ENCODE measurements at places on chromosomes 12 and 14.

GRCh38 chr12:42201063-42201462 lies 37.0 kb downstream of the YAF2 start:
- DNase-seq: no peak

DNA sequence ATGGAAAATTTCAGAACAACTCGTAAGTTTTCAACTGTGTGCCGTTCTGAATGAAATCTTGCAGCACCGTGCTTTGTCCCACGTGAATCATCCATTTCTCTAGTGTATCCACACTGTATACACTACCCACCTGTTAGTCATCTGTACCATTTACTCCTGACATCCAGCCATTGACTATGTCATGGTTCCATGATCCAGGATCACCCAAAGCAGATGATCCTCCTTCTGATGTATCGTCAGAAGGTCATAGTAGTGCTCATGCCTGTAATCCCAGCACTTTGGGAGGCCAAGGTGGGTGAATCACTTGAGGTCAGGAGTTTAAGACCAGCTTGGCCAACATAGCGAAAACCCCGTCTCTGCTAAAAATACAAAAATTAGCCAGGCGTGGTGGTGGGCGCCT lies 122.9 kb downstream of the PPHLN1 start:
- no peak for DNase-seq

DNA sequence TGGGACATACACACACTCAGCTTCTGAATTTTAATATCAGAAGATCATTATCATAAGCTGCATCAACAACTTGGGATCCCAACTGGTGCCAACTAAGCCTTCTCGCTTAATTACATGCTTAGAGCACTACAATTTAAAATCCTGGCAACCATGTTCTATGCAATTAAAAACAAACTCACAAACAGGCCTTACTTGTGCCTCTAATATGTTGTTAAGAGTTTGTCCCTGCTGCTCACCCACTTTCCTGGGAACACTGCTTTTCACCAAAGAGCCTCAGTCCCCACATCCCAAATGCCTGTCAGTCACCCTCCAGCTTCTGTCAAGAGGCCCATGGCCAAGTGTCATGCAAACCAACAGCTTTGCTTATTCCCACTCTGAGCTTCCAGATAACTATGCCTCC lies 69.7 kb downstream of the TTC9 start:
- DNase-seq: no peak

- DNase-seq: peak; percentile 18
Observed at GRCh38 chr12:120110550-120111501, 5.7 kb downstream of the RAB35 start.

GRCh38 chr14:77707355-77707723 lies 484 bp downstream of the ALKBH1 start:
- DNase-seq: no peak

GRCh38 chr14:29846339-29847055 lies 81.2 kb downstream of the PRKD1 start:
- DNase-seq: no peak

- no peak for DNase-seq
Observed at GRCh38 chr14:90971687-90972086, 88.8 kb downstream of the RPS6KA5 start.

- no peak for DNase-seq
Observed at GRCh38 chr12:91490667-91491311, 308.2 kb upstream of the DCN start.

DNA sequence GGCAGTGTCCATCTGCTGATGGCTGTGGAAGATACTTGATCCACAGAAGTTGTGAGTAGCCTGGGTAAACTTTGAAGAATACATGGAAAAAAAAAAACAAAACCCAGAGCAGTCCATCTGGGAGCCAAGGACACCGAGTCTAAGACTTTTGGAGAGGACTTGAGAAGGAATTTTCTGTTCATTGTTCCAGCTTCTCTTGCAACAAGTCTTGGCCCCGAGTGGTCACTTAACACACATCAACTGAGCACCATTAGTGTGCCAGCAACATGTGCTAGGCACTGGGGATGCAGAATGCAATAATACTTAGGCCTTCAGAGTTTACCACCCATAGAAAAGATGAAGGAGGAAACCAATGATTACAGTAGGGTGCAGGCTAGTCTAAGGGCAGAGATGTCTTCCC lies 266.7 kb downstream of the EMP1 start:
- DNase-seq: no peak

GRCh38 chr14:70714055-70714550 lies 72.4 kb downstream of the TTC9 start:
- peak; percentile 6 for DNase-seq

GRCh38 chr12:112908548-112908947 lies 1.8 kb downstream of the OAS1 start:
- no peak for DNase-seq

- DNase-seq: peak; percentile 12
Observed at GRCh38 chr12:52903285-52903854, 1.5 kb downstream of the KRT8 start.

- DNase-seq: no peak
Observed at GRCh38 chr12:106580671-106581508, 1.9 kb upstream of the RFX4 start.

GRCh38 chr12:11677752-11678151 lies 28.3 kb downstream of the ETV6 start:
- no peak for DNase-seq

- DNase-seq: no peak
Observed at GRCh38 chr12:52452101-52452500, at the start of gene KRT6B. KRT6B (minus strand) TSS chr12:52452146; CDS start chr12:52452078, 68 bp downstream.

- no peak for DNase-seq
Observed at GRCh38 chr14:42200957-42201356, 594.3 kb downstream of the LRFN5 start.

GRCh38 chr14:32397861-32398640 lies 69.0 kb downstream of the AKAP6 start:
- no peak for DNase-seq

GRCh38 chr14:30874999-30875787 lies 834 bp downstream of the COCH start:
- DNase-seq: no peak

GRCh38 chr12:109563291-109564284 lies 9.7 kb downstream of the MMAB start:
- no peak for DNase-seq

DNA sequence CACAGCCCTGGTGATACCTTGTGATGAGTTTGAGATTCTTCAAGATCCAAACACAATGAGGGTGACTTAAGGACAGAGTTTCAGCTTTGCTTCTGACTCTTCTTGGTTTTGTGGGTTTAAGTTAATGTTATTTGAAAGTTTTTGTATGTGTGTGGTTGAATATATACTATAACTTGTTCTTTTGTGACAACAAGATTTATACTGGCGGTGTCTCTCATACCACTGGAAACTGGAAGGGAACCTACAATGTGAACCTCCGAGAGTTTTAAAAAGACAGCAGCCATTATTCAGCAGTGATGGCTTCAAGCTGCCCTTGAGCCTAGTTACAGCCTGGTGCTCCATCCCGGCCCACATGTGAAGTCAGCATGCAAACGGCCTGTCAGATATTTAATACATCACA lies 87.9 kb upstream of the IGF1 start:
- no peak for DNase-seq

- no peak for DNase-seq
Observed at GRCh38 chr12:50986966-50987737, 34.8 kb downstream of the HIGD1C start.

- no peak for DNase-seq
Observed at GRCh38 chr14:76113691-76114090, 38.0 kb upstream of the GPATCH2L start.

DNA sequence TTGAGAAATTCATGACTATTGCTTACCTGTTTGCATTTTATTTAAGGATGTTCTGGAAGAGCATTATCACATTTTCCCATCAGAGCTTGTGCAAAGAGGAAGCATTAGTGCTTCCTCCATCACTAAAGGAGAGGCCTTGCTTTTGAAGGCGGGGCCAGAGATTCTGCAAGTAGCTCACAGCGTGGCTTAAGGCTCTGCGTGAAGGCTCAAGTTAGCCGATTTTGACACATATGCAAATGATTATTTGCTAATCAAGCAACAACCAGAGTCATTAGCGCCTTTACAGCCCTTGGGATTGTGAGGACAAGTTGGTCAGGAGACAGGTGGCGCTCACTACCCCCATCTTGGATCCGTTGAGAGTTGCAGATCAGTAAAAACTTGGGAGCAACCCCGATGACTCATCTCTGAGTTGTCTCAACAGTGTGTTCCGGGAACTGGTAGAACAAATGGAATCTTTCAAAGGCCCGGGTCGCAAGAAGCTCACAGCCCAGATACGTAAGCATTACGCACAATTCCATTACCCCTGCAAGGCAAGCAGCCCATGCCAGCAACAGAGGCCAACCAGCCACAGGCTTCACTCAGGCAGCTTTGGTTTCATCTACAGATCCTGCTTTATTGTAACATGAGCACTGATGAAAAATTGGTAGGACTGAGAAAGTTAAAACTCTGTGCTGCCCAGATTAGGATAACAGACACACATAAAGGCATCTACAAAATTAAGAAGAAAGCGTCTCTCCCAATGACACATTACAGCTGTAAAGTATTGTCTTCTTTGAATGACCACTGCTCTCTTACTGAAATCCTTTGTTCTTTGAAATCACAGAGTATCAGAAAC lies 34.9 kb upstream of the SPTSSA start:
- DNase-seq: no peak

- DNase-seq: no peak
Observed at GRCh38 chr14:54686219-54686870, 119.4 kb downstream of the SAMD4A start.

DNA sequence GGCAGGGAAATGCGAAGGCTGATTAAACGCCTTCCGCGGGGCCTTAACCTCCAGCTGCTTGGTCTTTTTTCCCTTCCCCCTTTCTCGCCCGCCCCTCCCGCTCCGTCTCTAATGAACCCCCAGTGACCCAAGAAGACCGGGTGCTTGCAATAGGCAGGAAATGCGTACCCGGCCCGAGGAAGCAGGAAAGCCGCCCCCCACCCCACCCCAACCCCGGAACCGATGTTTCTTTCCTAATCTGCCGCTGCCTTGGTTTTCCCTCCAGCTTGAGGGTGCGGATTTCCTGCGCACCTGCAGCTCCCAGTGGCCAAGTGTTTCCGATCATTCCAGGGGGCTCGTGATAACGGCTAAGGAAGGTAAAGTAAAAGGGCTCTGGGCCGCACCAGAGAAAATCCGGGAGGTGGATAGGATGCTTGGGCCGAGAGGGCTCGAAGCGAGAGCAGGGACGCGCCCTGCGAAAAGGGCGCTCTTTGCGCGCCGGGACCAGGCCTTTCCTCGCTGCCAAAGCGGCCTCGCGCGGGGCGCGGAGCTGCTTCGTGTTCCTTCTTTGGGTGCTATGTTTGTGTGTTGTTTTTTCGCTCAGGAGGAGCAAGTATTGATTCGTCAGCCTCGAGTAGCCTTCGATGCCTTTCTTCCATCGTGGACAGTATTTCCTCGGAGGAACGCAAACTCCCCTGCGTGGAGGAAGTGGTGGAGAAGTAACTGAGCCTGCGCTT lies 983 bp downstream of the MYF6 start:
- no peak for DNase-seq

DNA sequence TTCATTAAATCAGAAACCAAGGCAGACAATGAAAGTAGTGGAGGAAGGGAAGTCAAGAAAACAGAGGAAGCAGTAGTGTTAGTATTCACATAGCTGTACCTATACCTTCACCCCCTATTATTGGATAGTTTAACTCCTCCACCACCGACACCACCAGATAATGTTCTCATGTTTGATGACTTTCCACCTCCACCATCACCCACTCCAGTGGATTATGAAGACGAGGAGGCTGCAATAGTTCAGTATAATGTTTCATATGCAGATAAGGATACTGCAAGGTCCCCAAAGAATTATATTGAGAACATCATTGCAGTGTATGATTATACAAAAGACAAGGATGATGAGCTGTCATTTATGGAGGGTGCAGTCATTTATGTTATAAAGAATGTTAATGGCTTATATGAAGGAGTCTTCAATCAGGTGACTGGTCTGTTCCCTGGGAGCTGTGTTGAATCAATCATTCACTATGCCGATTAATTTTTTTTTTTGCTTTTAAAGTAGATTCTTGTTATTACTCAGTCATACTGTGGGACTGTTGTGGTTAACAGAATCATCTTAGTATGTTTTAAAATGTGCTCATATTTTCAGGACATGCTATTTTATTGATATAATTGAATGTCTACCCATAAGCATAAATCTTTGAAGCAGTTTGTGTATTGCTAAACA lies 32.2 kb upstream of the KTN1 start:
- no peak for DNase-seq

GRCh38 chr14:36478782-36479181 lies 41.2 kb downstream of the NKX2-1 start:
- no peak for DNase-seq

DNA sequence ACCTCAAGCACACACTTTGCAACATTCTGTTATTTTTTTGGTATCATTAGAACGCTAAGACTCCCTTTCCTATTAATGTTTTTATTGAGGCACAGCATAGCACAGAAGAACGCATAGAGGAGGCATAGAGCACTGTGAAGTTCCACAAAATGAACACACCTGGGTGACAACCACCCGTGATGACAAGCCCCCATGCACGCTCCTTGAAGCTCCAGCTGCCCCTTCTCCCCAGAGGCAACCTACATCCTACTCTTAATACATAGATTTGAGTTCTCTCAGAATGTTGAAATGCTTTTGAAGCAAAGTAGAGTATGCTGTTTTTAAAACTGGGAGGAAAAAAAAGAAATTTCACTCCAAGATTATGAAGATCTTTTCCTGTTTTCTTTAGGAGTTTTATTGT lies 55.5 kb downstream of the DYRK2 start:
- DNase-seq: no peak

DNA sequence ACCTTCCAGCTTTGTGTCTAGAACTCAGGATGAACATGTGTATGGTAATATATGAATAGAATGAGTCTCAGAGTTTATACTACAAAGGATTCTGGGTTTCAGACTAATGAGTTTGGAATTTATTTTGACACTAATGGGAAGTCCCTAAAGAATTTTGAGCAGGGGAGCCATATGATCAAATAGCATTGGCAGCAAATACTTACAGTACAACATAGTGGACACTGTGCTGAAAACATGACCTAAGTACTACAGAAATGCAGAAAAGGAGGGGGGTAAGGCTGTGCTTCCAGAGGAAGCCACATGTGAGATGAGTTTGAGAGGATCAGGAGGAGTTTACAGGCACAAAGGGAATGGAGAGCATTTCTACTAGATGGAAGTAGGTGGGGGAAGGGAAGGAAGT lies 225.8 kb downstream of the C12orf42 start:
- DNase-seq: no peak

- no peak for DNase-seq
Observed at GRCh38 chr14:53874704-53875103, 81.9 kb downstream of the BMP4 start.

Measured in activated T-helper 9 cell treated with anti-CD3 and anti-CD28 coated beads, Interleukin-2, amount 50 U/mL, for 16 hours (primary cell).